ENCODE measurements at places on chromosomes 6 and 20. TPM values are rescaled to one million over a fixed set of nuclear protein-coding genes. Genes with fewer than 3 reads are reported as not detected.

The SNX3 gene
- 102 TPM for total RNA-seq

DNA sequence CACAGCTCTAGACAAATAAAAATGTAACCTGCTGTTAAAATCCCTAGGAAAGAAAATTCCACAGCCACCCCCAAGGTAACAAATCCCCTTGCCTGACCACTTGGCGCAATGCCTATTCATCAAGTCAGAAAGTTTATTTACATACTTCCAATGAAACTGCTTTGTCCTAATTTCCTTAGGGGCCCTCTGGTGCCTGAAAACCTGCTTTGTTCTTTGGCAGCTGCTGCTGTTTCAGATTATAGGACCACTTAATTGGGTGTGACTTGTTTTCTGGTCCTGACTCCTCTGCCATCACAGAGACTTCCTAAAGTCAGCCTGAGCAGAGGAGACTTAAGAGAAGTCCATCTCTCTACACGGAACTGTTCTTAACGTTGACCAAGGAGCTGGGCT lies 323.6 kb downstream of the UBE3D start:
- no peak for DNase-seq

DNA sequence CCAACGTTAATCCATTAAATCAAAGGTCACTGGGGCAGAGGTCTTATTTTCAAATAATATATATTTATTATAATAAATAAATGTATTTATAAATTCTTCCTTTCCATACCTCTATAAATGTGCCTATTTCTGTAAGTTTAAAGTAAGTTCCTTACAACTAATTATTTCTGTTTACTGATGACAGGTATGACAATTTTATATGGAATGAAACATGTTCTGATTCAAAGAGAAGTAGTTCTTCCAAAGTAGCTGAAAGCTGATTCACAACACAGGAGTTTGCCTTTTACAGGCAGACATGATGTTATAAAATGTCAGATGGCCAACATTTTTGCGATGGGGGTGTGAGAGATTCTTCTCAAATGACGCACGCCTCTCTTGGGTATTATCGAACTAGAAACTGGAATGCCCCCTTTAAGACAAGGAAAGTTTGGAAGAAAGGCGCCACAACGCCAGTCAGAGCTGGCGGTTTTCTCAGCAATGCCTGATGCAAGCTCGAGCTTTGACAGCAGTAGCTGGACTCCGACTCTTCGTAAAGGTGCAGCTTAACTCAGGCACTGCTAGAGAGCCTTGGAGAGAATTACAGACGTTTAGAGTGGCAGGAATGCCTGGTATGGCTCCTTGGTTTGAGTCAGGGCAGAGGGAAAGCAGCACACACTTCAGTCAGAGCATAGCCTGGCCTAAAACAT lies 92.1 kb downstream of the FOXC1 start:
- DNase-seq = no peak

- no peak for DNase-seq
These were observed 43.6 kb downstream of the SOD2 start for GRCh38 chr6:159649441-159649840.

DNA sequence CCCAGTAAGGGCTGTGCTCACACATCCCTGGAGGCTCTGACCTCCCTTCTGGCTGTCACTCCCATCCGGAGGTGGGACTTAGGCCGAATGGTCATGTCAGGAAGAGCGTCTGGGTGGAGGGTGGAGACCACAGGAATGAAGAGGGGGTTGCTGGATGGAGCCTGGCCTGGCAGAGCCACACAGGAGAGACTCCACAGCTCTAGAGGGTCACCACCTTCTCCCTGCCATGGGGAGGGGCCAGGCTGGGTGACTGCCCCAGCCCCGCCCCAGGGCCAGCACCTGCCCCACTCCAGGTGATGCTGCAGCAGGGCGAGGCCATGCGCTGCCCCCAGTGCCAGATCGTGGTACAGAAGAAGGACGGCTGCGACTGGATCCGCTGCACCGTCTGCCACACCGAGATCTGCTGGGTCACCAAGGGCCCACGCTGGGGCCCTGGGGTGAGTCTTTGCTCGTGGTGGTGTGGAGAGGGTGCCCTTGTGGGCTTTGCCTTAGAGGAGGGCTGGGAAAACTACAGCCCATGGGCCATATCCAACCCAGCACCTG lies 20.6 kb downstream of the RBCK1 start:
- no peak for DNase-seq

DNA sequence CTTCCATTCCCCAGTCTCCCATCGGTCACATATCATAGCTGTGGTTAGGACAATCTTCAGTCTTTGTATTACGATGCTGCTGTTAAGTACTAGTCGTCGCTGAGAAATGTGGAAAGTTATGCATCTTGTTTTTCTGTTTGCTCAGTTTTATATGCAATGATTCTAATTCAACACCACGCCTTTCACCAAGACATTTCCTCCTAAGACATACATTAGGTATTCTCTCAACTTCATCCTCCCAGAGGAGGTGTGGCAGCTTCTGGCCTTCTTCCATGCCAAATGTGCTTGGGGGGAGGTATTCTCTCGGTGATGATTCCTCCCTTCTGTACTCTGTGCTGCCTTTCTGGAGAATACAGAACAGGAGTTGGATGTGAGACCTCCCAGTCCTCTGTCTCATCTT lies 66.1 kb downstream of the B4GALT5 start:
- DNase-seq = no peak

The CCR6 gene
- total RNA-seq = not detected

- no peak for DNase-seq
These were observed 32.7 kb downstream of the PLN start for GRCh38 chr6:118580585-118581419.

The UBE2V1 gene
- total RNA-seq = 137 TPM

DNA sequence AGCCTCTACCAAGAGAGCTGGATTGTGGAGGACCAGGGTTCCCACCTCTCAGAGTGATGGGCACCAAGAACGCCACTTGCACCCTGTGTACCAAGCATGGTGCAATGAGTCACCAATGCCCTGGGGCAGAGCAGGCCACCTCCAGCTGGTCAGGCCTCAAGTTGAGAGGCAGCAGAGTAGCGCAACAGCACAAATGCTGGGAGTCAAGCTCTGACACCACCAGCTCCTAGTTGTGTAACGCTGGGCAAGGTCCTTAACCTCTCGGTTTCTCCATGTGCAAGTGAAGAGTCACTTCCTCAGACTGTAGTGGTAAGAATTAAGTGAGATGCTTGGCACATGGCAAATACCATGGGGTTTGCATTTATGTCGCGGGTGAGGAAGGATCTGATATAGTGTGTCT lies 25.6 kb downstream of the GFOD1 start:
- no peak for DNase-seq

- DNase-seq = no peak
These were observed 48.0 kb downstream of the ADTRP start for GRCh38 chr6:11730641-11731040.

The BPIFB1 gene
- total RNA-seq = not detected

DNA sequence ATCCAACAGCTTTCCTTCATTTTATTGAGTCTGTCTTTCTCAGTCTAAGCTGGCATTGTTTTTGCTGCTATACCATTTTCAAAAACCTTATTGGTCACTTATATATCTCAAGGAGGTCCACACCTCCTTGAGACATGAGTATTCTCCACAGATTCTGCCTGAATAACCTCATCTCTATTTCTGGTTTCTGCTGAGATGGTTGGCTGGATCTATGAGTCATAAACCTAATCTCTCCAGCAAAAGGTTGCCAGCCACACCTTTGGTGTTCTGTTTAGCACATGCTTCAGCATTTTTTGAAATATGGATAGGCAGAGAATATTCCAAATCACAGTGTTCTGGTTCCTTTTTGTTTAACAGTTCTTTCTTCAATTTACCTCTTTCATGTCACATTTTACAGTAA lies 40.8 kb upstream of the TMEM244 start:
- DNase-seq = no peak

GRCh38 chr20:61186771-61187472 lies 65.1 kb upstream of the CDH4 start:
- DNase-seq = no peak

The MYLK2 gene
- total RNA-seq = 0.18 TPM

- no peak for DNase-seq
These were observed 1686.4 kb downstream of the GRIK2 start for GRCh38 chr6:103079867-103080266.

The CD24 gene
- total RNA-seq = 93.4 TPM

The PTGIS gene
- 30.3 TPM for total RNA-seq

DNA sequence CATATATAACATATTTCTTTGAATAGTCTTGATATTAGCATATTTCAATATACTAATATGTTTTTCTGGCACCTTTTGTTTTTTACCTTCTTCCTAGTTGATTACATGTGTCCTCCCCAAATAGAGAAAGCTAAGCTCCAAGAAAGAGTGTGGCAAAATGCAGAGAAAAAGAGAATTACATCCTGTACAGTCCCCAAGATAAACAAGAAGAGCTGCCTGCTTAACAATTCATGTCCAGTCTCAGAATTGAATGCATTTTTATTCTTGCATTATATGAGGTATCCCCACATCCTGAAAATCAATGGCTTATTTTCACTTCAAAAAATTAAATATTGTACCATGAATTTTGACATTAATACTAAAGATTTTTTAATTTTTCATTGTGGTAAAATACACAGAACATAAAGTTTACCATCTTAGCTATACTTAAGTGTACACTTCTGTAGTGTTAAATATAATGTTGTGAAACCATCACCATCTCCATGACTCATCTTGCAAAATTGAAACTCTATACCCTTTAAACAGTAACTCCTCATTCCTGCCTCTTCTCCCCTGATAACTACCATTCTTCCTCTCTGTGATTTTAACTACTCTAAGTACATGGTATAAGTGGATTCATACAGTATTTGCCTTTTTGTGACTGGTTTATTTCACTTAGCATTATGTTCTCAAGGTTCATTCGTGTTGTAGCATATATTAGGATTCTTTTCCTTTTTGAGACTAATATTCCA lies 490.3 kb downstream of the COL12A1 start:
- no peak for DNase-seq

DNA sequence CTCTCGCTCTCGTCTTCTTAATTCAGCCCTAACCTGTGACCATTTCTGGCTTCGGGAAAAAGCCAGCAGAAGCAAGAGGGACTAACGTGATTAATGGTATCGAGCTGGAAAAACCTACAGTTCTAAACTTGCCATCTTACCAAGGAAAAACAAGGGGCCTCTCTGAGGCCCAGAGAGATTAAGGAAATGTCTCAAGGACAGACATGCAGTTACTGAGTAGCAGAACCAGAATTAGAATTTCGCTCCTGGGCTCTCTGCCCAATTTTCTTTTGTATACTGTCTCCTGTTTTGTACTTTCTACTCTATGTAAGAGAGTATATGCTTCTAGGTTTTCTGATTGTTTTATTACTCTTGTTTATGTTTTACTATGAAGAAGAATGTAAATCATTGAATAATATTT lies 67.8 kb upstream of the LTV1 start:
- no peak for DNase-seq

DNA sequence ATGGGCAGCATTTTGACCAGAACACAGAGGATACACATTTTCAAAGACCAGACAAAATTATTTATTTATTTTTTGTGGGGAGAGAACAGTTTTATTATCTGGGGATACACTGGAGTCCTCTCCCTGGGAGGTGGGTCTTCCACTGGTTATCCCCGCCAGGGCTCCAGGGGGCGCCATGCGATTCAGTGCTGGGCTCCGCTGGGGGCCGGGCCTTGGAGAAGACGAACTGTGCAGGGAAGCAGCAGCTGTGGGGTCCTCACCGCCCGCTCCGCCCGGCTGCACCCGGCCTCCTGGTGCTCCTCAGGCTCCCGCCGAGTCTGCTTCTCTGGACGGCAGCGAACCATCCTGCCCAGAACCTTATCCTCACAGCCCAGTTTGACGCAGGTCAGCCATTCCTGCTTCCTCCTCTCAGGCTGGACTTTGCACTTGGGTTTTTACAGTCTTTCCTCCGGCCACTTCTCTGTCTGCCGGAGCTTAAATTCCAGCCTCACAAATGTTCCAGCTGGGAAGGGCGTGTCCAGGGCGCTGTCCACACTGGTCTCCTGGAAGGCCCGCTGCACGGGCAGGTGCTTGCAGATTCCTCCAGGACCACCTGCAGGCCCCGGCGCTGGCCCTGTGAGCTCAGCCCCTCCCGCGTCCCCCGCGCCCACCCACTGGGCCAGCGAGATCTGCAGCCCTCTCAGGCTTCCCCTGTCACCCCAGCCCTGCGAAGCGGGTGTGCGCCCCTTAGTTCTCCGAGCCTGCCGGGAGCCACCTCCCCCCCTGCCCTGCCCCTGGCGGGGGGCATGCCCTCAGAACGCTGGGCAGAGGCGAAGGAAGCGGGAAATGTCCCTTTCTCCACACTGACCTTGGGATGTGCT lies 1830.0 kb upstream of the DEFB115 start:
- no peak for DNase-seq

The PHACTR1 gene
- total RNA-seq = not detected

GRCh38 chr20:32909896-32910571 lies 51.3 kb downstream of the EFCAB8 start:
- DNase-seq = no peak

Data from PC-9 (cell line).